ENCODE measurements at places on chromosomes 12 and 14.

DNA sequence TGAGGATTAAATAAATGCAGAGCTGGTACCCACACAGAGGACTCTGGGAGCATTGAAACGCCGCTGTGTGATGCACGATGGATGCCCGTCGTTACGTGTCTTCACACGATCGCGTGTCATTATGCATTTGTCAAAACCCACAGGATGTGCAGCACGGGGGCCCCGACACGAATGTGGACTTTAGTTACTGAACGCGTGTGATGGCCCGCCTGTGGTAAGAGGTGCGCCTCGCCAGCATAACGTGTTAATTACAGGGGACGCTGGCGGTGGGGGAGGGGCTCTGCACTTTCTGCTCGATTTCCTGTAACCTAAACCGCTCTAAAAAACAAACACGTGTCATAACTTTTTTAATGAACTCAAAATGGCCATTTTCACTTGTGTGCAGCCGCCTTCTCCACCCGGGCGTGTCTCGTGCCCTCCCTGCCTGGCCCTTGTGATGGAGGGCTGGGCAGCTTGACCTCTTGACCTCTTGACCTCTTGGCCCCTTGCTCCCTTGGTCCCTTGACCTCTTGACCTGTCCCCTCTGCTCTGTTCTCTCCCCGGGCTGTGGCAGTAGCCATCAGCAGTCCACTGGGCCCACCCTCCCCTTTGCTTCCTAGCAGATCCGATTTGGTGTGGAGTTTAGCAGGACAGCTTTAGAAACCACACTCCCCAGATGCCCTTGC is 33.7 kb upstream of the GALNT9 start:
- DNase-seq, result no peak

- no peak for DNase-seq
Measured at GRCh38 chr12:104510145-104510872, 53.6 kb downstream of the CHST11 start.

DNA sequence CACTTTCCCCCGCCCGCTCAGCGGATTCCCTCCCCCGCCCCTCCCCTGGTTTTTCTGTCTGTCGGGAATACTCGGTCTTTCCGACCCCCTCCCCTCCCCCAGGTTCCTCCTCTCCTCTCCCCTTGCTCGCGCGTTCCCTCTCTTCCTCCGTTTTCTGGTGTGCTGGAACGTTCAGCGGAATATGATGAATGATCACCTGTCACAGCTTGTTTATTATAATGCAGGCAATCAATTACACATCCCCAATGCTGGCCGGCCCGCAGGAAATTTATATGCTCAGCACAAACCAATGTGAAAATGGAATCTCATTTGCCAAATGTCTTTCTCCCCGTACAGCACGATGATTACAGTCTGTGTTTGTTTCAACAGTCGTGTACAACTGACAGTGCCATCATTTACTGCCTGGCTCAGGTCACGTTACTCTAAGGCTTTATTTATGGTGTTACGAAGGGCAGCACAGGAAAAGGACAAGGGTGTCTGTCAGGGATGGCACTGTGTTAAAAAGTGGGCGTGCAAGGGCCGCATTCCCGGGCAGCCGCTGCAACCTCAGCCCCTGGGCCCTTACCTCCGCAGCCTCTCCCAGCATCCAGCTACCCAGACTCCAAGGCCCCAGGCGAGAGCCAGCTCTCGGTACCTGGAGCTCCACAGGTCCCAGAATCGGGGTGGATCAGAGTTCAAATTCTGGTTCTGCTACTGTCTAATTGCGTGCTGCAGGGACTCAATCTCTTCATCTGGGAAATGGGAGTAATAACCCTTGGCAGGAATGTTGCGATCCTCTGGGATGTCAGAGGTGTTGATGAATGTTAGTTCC is 24.7 kb upstream of the MAP1LC3B2 start:
- DNase-seq, result no peak

GRCh38 chr12:22624870-22625761 is at the start of gene ETNK1:
Gene ETNK1 (plus strand): TSS chr12:22625171. CDS start chr12:22625431, 260 bp downstream.
- peak; percentile 83 for DNase-seq

DNA sequence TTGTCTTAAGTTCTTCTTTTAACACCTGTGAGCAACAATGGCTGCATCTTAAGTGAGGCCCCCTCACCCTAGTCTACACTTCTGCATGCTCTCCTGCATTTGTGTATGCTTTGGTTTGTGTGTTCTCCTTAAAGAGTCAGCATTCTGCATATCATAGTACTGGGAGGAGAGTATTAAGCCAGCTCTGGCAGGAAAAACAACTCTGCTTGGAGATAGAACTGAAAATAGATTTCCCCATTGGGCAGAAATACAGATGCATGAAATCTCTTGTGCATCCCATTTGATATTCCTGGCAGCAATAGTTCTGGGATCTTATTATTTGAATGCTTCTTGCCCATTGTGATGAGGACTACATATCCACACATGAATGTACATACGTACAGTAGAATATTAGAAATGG is 70.6 kb upstream of the PRICKLE1 start:
- no peak for DNase-seq
